ENCODE measurements at places on chromosomes 13 and 19.

- no peak for DNase-seq
Measured at GRCh38 chr19:18377026-18377425, 8.9 kb upstream of the GDF15 start.

DNA sequence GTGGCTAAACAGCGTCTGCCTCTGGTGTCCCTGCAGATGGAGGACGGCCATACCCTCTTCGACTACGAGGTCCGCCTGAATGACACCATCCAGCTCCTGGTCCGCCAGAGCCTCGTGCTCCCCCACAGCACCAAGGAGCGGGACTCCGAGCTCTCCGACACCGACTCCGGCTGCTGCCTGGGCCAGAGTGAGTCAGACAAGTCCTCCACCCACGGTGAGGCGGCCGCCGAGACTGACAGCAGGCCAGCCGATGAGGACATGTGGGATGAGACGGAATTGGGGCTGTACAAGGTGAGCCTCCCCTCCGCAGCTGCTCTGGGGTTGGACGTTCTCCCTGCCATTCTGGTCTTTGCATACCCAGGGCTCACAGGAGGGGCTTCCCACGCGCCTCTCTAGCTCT lies 19.9 kb downstream of the UHRF1 start:
- no peak for DNase-seq

- no peak for DNase-seq
Measured at GRCh38 chr13:30504081-30504480, 38.3 kb upstream of the HMGB1 start.

DNA sequence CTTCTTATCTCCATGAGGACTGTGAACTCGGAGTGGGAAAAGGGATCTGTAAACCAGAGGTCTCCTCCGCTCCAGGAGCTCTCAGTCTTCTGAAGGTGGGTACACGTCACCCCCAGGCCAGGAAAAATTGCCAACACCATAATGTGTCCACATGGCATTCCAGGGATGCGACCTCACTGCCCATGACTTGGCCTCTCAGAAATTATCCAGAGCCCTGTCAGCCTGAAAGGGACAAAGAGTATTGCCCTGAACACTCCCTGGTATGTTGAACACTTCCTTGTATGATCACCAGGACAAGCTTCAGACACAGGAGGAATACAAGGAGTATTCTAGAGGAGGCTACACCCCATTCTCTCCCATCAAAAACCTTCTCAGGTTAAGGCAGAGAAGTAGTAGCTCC lies 81.0 kb upstream of the SLC7A1 start:
- DNase-seq = no peak

DNA sequence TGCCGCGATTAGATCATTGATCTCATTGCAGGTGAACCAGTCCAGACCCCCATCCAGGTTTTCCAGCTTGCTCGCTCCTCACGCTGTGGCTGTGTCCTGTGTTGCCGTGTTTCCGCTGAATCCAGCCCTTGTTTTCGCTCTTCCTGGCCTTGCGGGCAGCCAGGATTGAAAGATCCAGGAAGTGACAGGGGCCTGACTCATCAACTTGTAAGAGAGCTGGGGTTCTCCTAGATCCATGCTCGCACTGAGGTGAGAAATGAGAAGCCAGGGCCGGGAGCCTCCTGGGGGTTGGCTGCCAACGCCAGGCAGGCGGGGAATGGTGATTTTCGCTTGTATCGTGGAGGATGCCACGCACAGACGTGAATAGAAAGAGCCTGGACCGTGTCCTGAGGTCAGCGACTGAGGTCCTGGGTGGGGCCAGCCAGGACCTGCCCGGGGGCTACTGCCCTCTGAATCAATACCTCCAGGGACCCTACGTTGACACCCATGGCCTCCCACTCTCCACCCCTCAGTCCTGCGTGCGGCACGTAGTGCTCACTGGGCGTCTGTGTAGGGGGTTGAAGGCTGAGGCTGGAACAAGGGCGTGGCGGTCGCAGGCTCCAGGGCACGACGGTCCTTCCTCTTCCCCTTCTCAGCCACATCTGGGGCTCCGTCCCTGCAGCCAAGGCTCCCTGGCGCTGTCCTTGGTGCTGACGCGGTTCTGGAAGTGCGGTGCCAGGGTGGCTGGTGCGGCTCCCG lies 7.3 kb upstream of the PTPRH start:
- DNase-seq = peak; percentile 96

DNA sequence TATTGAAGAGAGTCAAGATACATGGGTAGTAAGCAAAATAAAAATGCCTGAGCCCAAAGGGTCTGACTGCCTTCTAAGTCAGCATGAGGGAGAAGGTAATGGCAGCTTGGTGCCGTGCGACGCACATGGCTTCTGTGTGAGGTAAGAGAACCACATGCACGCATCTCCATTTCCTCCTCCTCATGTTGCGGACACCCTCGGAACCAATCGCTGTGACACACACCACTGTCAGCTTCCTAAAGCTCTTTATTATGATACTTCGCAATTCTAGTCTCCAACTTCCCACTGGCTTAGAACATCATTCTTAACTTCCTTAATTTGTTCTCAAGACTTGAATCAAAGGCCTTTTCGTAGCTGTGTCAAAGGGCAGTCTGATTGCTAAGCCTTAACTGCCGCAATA lies 170.1 kb downstream of the OXGR1 start:
- no peak for DNase-seq

GRCh38 chr19:51272183-51272810 lies 21.4 kb downstream of the SIGLECL1 start:
- DNase-seq = no peak

- peak; percentile 29 for DNase-seq
Measured at GRCh38 chr13:62847520-62847919, 1431.9 kb upstream of the PCDH20 start.

GRCh38 chr19:37403403-37403802 lies 32.5 kb downstream of the ZNF527 start:
- no peak for DNase-seq

DNA sequence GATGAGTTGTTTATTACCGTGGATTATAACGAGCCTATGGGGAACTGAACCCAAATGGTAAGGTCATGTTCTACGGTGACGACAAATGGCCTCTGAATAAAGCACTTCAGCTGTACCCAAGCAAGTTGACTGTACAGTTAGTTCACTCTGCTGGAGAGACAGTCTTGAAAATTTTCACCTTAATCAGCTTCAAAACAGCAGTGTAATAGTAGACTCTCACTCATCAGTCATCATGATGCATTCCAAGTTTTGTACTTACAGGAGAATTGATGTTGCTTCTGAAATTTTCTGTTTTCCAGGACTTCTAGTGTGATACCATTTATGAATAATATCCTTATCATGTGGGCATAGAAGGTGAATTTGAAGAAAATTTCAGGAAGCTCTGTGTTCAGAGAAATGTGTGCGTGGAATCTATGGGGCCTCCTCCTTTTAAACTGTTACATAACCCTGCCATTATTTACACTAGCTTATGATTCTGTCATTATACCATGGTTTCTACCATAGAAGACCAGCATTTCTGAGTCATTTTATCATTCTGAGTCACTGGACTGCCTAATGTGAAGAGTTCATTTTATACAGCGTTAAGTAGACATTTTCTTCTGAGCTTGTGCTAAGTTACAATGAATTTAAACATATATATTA lies 96.9 kb downstream of the WDFY2 start:
- DNase-seq = no peak

DNA sequence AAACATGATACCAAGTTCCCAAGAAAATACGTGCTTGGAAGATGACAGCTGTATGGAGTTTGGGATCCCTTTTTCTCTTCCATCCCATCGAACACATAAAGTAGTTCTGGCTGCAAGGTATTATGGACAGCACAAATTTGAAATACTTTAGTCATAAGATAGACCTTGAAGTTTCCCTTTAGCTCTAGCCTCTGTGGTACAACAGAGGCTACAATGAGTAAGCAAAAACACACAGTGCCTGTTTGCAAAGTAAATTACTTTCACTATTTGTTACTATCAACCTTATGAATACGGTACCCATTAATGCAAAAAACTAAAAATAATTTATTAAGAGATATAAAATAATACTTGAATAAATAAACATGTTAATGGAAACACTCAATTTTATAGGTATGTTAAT lies 21.0 kb upstream of the LRCH1 start:
- DNase-seq = no peak

DNA sequence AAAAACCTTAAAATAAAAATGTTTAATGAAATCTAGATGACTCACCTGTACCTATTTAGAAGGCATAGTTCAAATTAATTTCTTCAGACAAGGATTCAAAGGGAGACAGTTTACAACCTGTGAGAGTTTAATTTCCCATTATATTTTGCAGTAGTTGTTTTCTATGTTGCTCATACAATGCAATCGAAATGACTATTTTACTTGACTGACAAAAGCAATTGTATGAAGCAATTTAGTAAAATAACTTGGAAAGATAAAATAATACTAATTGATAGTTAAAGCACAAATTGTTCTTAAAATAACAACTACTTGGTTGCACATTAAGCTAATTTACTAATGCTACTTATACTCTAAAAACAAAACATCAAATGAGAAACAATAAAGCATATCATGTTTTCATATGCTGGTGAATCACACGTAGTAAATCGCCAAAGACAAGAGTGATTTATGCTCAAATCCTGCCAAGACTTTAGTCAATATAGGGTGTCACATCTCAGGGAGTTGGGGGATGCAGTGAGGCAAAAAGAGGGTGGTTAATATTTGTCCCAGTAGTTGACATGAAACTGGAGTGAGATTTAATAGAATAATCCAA lies 6.4 kb downstream of the DACH1 start:
- DNase-seq = peak; percentile 19

DNA sequence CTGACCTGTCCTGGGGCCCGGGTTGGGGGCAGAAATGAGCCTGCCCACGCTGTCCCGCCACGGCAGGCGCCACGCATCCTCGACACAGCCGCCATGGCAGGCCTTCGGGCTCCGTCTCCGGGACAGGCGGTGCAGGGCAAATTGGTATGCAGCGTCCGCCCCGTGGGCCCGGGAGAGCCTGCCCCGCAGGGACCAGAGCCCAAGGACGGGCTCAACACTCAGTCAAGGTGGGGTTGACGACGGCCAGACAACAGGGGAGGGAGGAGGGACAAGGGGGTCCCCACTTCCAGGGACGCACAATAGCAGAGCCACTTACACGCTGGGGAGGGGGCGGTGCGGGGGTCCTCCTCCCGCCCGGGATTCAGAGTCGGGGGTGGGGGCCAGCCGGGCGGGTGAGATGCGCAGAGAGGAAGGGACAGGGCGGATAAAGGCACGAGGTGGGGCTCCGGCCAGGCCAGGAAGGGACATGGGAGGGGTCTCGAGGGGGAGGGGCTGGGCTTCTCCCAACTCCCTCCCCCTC lies 1.2 kb downstream of the CTXN1 start:
- DNase-seq = no peak

DNA sequence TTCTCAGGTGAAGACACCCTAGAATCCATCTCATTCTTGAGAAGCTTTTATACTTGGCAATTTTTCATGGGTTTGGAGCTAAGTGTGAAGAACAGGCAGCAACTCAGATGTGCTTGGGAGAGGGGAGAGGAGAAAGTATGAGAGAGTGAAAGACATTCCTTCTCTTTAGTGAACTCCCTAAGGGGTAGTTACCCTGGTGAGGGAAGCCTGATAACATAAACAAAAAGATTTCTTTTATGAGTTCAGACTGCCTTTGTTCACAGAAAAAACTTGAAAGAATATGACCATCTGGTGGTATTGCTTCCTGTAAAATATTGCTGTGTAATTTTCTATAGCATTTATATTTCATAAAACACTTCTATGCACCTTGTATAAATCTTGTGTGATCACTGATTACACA lies at the start of gene STOML3:
STOML3 (minus strand) TSS at position 139 of the 400 bp plus-strand sequence; CDS start at position 29, 110 bp downstream.
- no peak for DNase-seq

DNA sequence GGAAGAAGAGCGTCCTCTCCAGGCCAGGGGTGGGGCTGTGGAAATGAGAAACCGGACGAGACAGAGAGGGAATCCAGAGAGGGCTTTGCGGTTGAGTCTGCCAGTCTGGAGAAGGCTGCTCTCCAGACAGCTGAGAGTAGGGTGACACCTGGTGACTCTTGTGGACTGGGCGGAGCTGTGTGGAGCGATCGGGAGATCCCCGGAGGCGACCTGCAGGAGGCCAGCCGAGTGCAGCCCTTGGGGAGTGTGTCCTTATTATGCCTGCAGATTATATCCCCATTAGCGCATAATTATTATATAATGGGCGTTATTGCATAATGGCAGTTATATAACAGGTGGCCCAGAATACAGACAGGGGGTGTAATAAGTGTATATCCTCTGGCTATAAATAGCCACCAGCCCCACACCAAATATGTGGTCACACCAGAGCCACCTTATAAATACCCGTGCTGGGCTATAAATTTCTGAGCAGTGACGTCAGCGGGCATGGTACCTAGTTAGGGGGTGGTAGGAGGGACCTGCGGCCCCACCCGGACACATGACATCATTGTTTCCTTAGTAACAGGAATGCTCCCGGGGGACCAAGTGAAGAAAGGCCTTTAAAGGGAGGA lies 41.2 kb downstream of the NFIX start:
- peak; percentile 78 for DNase-seq

DNA sequence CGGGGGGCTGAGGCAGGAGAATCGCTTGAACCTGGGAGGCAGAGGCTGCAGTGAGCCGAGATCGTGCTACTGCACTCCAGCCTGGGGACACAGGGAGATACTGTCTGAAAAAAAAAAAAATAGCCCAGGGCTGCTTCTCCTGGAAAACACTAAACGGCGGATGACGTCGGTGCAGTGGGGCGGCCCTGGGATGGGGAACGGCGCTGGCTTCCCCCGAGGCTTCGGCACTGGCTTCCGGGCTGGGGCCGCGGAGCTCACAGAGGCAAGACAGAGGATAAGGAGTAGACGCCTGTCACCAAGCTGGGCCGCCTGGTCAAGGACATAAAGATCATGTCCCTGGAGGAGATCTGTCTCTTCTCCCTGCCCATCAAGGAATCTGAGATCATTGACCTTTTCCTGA lies 5.0 kb downstream of the PRSS57 start:
- no peak for DNase-seq

DNA sequence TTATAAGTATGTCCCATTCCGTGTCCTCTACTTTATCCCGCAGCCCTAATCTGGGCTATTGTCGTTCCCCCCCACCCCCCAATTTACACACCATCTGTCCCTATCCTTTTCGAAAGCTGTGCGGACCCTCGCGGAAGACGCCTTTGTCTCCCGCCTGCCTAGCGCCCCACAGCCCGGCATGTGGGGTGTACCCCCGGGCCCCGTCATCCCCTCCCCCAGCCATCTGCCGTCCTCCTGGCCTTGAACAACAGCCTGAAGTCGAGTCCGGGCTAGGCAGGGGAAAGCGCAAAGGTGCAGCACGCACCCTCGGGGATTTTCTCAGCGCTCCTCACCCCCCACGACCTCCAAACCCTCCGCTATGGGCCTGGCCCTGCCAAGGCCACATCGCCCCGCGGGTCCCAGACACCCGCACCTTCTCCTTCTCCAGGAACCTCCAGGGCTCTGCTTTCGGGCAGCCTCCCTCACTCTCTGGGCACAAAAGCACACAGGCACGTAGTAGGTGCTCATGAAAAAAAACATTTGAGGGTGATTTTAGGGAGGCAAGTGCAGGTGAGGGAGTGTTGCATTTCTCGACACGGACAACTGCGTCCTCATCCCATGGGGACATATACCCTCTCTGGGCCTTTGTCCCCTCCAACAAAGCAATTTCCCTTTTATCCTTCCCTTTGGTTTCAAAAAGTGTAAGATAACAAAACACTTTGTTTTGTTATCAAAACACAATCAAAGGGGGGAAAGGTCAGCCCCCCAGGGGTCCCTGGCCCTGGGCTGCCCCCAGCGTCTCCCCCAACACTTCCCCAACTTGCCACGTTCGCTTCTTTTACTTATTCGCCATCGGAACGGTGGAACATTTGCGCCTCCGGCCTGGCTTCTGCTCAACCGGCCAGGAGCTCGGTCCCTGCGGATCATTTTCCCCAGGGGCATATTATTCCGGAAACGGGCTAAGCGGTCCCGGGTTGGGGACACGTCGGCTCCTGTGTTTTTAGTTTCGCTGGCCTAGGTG lies 16.4 kb downstream of the CCDC124 start:
- DNase-seq = no peak

- no peak for DNase-seq
Measured at GRCh38 chr19:29442094-29442493, 83.7 kb upstream of the VSTM2B start.

Measured in NCI-H2081 (cell line).